C1 segment of cervical spinal cord (tissue), 14 donors: ENCODE measurements at places on chromosomes 1 and 21.
A peak's percentile ranks its signal among the peaks of the same experiment; 100 is the strongest.

- no peak for DNase-seq
These were observed 159.7 kb upstream of the CXADR start for GRCh38 chr21:17352996-17353655.

- DNase-seq, result no peak
These were observed 367.1 kb upstream of the ADGRL4 start for GRCh38 chr1:79373481-79374125.

- DNase-seq, result no peak
These were observed 202.2 kb upstream of the C8B start for GRCh38 chr1:57167997-57168396.

- DNase-seq, result peak; percentile 37
These were observed 25.9 kb downstream of the SZRD1 start for GRCh38 chr1:16392740-16393569.

DNA sequence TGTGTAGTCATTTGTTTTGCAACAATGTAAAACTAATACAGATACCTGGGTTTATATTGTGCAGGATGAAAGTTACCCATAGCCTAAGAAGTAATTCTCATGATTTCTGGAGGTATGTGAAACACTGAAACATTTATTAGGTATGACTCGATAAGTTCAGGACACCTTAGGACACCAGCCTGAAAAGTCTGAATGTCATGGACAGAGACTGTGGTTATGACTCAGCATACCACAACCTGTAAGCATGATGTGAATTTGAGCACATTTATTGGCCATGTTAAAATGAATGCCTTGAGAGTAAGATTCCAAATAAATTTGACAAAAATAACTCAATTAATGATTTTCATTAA lies 1471.7 kb upstream of the B3GALT2 start:
- DNase-seq, result no peak
